ENCODE measurements at places on chromosomes 2 and 18.

DNA sequence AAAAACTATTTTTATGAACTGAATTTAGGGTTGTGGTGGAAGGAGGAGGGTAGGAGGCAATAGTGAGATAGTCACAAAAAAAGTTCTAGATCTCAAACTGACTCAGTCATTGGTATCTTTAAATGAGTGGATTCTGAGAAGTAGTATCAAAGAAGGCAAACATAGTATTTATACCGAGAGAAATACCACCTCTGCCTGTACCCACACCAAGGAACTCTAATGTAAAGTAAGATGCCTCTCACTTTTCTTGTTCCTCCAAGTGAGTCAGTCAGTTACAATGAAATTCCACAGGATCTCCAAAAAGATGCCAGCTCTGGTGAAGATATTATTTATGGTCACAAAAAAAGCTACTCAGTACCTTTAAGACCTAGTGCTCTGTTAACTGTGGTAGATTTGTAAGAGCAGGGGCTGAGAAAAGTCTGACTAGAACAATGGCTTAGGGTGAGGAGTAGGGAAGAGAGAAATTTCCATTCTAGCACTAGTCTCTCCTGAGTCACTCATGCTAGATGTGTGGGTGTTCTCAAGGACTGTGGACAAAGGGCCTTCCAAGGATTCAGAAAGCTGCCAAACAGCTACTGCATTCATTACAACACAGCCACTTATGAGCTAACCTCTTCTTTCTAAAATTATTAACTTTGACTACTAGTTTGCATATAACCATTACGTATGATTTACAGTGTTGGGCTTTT, 36.3 kb downstream of the YWHAQ start:
- DNase-seq, result no peak

- DNase-seq, result no peak
Measured at GRCh38 chr18:77147418-77147852, 14.9 kb upstream of the MBP start.

DNA sequence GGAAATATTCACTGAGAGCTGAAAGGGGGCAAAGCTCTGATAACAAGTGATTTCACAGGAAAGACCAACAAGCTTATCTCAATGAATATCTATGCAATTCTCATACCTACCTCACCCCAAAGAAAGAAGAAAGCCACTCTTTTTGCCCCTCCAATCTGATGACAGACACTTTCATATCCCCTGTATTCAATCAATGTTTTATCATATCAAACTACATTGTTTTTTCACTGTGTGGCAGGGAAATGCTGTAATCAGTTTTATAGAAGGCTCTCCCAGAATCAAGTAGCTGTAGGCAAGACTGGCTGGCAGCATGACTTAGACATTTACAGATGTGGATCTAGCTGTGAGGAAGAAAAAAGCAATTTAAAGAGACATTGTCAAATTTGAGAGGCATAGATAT, 81.3 kb upstream of the PIK3C3 start:
- DNase-seq, result no peak

- DNase-seq, result no peak
Measured at GRCh38 chr18:56066524-56067213, 478.7 kb upstream of the TCF4 start.

- DNase-seq, result no peak
Measured at GRCh38 chr2:32977228-32977758, 30.5 kb downstream of the LTBP1 start.
